ENCODE measurements at places on chromosomes 1 and 21.
A peak's percentile ranks its signal among the peaks of the same experiment; 100 is the strongest.

DNA sequence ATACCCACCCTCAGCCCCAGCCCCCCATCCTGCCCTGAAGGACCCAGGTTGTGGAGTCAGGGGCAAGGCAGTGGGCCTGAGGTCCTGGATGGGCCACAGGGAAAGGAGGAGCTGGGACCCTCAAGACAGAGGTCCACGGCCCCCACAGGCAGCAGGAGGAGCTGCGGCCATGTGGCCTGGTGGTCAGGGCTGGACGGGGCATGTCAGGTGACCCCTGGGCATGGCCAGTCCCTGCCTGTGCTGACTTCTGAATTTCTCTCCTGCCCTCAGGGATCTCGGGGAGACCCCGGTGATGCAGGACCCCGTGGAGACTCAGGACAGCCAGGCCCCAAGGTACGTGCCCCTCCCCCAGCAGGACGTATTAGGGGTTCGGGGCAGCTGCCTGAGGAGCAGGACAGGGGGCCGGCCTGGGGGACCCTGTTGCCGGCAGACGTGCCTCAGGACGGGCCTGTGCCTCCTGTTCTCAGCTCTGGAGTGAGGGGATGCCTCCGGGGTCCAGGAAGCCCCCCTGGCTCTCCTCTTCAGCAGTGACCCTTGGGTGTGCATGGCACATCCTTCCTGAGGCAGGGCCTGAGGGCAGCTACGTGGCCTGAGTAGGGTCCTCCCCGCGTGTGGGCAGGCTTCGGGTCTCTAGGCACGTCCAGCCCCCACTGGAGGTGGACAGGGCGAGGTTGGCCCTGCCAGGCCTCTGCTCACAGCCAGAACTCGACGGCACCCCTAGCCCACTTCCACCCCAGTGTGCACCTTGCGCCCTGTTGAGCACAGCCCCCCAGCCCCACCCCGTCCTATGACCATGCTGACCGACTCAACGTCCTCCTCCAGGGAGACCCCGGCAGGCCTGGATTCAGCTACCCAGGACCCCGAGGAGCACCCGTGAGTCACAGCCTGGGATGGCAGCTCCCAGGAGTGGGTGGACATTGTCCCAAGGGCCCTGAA lies 23.6 kb downstream of the COL6A2 start:
- DNase-seq, result no peak

DNA sequence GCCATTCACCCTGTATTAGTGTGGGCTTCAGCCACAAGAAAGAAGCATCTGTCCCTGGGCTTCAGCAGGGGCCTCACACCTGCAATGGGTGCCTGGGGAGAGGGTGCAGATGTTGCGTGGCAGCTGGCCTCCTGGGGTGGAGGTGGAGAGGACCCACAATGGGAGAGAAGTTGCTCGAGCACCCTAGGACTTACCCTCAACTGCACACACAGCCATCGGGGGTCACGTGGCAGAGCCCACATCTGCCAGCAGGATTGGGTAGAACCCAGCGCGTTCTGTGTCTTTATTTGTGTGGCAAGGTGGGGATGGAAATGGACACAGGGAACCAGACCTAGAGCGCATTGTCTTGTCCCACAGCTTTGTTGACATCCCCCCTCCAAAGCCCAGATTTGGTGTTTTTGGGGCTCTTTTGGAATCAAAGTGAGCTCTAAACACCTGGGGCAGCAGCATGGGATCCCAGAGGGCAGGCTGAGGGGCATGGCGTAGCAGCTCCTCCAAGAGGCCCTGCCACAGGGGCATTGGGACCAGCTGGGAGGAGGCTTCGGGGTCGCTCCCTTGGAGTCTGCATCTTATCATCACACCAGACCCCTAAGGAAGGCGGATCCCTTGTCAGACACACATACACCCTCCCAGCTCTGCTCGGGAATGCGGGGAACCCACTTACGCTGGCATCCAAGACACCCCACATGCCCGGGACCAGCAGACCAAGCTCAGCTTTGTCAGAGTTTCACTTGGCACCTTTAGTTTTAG lies 5.1 kb downstream of the ABCG1 start:
- DNase-seq, result no peak

GRCh38 chr1:198238121-198238520 lies 81.3 kb downstream of the NEK7 start:
- no peak for DNase-seq

GRCh38 chr1:110672001-110672752 lies 2.6 kb downstream of the KCNA3 start:
- peak; percentile 43 for DNase-seq

- DNase-seq, result no peak
Observed at GRCh38 chr1:177546346-177546745, 375.6 kb downstream of the BRINP2 start.

GRCh38 chr1:208714323-208714722 lies 470.1 kb upstream of the PLXNA2 start:
- no peak for DNase-seq

GRCh38 chr1:243575070-243575469 lies 275.0 kb downstream of the AKT3 start:
- no peak for DNase-seq

DNA sequence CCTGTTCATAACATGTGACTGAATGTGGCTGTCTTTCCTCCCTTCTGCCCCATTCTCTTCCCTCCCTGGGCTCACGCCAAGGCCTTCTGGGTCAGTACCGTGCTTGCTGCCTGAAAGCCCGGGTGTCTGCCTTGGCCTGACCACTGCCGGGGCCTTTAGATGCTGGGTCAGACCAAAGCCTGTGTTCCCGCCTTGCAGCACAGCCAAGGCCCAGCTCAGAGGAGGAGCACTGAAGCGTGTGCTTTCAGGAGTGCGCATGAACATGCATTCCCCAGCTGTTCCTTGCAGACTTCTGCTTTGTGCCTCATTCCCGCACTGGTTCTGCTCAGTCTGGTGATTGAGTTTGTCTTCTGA lies 27.0 kb upstream of the SARS1 start:
- DNase-seq, result no peak

DNA sequence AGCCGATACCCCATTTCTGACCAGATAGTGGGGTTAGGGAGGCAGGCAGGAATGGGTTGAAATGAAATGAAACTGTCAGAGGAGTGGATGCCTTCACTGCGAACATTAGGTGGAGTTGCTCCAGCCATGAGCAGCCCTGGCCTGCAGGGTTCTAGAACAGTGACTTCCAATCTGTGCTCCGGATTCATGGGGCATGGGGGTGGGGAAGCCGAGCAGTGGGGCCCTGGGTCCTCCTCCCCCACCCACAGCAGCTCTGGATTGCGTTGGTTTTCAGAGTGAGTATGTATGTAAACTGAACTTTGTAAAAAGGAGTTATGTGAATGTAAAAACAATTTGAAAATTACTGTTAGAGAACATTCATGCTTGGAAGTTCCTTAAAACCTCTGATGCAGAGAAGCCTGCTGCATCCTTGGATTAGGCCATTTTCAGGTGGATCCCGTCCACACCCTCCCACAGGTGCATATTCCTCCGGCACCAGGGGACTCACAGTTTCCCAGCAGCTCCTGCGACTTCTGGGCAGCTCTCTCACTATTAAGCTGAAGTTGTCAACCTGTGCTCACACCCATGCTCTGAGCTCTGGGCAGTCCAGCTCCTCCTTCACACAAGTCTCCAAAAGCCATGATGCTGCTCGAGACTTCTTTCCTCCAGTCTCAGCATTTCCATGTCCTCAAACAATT lies 54.4 kb upstream of the EDN2 start:
- DNase-seq, result no peak

- no peak for DNase-seq
Observed at GRCh38 chr1:76129731-76130130, 55.2 kb downstream of the ST6GALNAC3 start.

GRCh38 chr1:203598752-203599151 lies 27.9 kb upstream of the ATP2B4 start:
- no peak for DNase-seq

- no peak for DNase-seq
Observed at GRCh38 chr1:208154679-208155642, 89.2 kb downstream of the PLXNA2 start.

- no peak for DNase-seq
Observed at GRCh38 chr1:11913291-11913690, 12.9 kb downstream of the KIAA2013 start.

DNA sequence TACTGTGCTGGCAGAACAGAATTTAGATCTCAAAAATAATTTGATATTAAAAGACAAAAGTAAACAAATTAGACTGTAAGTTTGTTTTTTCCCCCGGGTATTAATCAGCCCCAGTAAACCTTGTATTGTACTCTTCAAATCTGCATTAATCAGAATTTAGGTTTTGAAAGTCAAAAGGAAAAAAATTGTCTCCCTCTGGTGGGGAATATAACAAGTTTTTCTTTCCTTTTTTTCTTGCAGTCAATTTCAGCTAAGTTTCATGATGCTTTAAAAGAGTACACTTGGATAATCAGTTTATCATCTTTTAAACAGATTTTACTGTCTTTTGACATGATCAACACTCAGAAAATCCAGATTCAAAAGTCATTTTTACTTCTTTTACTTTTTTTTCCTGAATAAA lies 134.5 kb upstream of the PKN2 start:
- no peak for DNase-seq

GRCh38 chr1:110612060-110612745 lies 6.0 kb upstream of the KCNA2 start:
- peak; percentile 22 for DNase-seq

DNA sequence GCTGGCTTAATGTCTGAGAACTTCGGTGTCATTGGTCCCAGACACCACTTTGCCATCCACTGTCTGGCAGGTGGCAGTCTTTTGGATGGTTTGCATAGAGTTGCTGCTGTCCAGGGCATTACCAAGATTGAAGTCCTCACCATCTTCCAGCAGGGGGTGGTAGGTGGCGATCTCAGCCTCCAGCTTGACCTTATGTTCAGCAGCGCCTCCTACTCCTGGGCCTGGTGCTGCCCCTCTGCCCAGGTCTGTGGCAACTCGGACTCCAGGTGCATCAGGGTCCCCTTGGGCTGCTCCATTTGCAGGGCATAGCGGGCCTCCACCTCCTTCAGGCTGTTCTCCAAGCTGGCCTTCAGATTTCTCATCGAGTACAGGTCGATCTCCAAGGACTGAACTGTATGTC lies 573.3 kb upstream of the NCAM2 start:
- DNase-seq, result no peak

DNA sequence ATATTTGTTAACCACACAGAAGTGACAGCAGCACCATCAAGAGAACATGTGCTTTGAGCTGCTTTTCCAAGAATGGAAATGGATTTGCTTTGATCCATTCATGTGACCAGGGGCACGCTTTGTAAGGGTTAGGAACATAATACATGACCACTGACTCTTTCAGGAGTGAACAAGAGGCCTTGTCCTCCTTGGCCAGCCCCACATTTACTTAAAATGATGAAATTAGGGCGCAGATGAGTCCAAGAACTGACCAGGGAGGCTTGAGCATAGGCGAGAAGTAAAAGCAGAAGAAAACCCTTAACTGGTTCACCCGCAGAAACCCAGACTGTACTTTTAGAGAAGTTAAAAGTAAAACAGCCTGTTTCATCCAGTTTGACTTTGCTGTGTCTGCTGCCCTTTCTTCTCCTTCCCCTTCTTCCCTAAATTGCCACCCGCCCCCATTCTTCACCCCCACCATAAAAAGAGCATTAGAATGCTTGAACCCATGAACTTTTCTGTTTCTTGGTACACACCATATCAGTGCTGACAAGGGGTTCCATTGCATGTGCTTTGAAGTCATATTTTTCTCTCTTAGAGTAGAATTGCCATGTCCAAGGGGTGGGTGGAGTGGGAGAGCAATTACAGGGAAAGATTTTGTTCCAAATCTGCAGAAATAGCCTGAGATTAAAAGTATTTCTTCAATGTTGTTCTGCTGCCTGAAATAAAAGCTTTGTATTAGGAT lies 2.6 kb upstream of the GLUL start:
- no peak for DNase-seq

GRCh38 chr1:108664481-108664880 lies 3.6 kb upstream of the HENMT1 start:
- DNase-seq, result no peak

- no peak for DNase-seq
Observed at GRCh38 chr1:84581648-84582047, 7.4 kb upstream of the CTBS start.

GRCh38 chr1:70204600-70204999 lies 779 bp downstream of the LRRC40 start:
- DNase-seq, result no peak

DNA sequence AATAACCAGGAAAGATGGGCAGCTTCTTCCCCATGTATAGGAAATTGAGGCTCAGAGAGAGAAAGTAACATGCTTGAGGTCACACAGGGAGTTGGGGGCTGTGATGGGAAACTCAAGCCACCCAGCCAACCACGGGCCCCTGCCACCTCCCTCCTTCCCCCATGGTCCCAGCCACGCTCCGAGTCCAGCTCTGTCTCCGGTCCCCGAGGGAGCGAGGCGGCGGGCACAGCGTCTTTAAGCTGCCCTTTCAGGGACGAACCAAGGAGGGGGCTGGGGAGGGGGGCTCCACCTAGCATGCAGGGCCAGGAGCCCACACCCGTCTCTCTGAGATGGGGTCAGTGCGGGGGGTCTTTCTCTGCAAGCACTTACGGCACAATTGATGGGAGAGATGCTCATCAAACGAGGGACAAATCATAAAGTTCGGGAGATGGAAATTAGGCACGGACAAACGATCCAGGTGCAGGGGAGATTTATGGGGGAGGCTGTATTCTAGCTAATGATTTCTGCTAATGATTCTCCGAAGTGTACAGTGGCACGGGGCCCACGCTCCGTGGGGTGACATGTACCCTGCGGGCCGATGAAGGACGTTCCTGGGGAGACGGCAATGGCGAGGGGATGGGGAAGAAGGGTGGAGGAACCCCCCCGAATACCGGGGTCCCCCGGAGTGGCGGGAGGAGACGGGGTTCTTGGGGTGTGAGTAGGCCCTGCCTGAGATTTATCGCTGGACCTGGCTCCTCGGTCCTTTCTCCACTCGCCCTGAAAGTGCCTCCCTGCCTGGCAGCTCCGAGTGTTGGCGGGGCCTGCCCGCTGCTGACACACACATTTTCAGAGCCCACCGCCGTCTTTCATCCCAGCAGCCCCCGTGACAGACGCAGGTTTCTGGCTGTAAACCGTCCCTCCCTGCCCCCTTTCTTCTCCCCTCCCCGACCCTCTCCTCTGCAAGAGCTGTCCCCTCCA lies 31.2 kb upstream of the CASZ1 start:
- DNase-seq, result no peak

DNA sequence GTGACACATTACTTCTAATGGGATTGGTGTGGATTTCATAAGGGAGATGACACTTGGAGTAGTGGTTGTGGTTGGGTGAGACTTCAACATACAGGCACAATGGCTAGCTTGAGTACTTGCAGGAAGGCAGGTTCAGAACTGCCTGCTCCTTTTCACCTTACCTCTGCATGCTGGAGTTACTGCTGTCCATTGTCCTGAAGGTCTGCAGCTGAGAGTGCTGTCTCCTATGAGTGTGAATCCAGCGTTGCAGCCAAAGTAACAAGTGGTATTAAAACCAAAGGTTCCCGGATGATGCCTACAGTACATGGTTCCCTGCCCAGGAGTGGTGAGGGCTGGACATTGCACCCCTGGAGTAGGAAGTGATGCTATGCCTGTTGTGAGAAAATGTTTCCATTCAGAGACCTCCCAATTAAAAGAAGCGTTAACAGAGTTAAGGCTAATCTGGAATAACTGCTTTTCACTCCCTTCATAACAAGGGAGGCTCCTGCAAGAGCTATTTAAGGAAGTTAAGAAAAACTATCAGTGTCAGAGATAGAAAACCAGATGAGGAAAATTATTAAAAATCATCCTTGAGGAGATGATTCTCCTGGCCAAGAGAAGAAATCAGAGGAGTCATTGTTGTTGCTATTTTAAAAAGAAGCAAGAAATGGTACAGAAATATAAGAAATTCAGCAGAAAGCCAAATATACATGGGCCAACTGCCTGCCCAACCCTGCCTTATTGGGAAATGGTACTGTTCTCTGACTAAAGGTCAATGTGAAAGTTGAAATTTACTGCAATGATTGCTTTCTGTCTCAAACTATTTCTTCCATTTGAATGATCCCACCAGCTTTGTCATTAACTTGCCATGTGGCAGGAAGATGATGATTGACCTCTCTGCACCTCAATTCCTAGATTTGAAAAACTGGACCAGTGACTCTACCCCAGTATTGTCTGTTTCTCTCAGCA lies 9.8 kb upstream of the F5 start:
- peak; percentile 17 for DNase-seq

Measured in Daoy (cell line).